ENCODE measurements at places on chromosomes 3 and 15.

GRCh38 chr3:81249540-81250029, 511.9 kb downstream of the GBE1 start:
- DNase-seq, result no peak

- DNase-seq, result no peak
These were observed 253.3 kb downstream of the CLSTN2 start for GRCh38 chr3:140188285-140188684.

DNA sequence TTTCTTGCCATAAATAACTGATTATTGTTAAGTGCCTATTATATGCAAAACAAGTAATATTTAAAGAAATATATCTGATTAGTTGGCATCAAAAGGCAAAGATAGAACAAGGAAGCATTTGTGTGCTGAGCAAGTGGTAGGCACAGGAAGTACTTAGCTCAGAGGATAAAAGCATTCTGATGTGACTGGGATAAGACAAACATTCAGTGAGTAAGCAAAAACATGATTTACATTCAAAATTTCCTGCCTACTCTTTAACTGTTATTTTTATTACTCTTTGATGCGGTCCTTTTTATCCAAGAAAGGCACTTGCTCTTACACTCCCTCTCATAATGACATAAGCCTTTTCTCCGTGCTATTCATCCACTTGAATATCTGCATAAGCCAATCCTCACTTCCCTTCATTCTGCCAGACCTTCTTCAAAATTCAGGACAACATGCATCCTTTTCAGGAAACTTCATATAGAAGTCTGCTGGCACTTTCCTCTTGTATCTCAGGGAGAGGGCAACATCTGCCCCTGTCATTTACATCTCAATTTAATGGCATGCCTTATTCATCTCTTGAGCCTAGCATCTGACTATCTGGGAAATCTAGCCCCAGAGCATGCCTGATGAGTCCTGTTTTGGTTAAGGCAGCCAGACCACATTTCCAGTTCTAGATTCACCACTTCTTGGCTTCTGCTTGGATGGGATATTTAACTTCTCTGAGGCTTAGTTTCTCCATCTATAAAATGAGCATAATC, 478.2 kb upstream of the ROBO2 start:
- DNase-seq, result no peak

- no peak for DNase-seq
These were observed 7.8 kb downstream of the DLEC1 start for GRCh38 chr3:38046821-38047220.

DNA sequence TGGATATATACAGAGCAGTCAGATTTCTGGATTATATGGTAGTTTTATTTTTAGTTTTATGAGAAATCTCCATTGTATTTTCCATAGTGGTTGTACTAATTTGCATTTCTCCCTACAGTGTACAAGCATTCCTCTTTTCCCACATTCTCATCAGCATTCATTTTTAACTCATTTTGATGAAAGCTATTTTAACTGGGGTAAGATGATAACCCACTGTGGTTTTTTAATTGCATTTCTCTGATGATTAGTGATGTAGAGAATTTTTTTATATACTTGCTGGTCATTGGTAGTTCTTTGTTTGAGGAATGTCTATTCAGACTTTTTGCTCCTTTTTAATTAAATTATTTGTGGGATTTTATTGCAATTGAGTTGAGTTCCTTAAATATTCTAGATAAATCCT, 903.6 kb downstream of the DIPK2A start:
- no peak for DNase-seq

DNA sequence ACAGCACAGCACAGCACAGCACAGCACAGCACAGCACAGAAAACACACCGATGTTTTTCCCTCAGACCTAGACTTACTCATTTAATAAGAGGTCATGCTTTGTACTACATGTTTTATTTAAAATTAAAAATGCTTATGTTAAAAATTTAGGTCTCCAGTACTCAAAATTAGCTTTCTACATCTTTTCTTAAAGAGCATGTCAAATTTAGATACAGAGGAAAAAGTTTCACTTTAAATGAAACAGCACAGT, 78.7 kb downstream of the CHAC1 start:
- DNase-seq, result no peak

- no peak for DNase-seq
These were observed 271.3 kb upstream of the TPRG1 start for GRCh38 chr3:188900421-188900951.

DNA sequence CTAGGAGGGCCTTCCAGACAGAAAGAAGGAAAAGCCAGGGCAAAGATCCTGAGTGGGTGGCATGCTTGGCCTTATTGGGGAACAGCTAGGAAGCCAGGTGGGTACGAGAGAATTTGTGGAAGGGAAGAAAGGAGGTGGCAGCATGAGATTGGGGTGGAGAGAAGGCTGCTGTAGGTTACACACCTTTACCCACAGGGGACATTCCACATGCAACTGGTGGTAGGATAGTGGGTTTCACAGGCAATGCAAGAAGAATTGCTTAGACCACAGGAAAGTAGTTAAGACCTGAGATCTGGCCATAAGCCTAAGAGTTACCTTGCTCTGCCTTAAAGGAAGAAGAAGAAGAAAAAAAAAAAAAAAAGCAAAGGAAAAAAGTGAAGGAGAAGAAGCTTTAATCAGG, 19.8 kb downstream of the ANP32A start:
- no peak for DNase-seq

GRCh38 chr3:175957427-175957826, 1098.3 kb downstream of the NAALADL2 start:
- DNase-seq, result no peak

GRCh38 chr3:46162975-46163555, 45.0 kb downstream of the CCR1 start:
- DNase-seq, result no peak

GRCh38 chr3:170740726-170741591, 129.0 kb downstream of the RPL22L1 start:
- DNase-seq, result no peak

DNA sequence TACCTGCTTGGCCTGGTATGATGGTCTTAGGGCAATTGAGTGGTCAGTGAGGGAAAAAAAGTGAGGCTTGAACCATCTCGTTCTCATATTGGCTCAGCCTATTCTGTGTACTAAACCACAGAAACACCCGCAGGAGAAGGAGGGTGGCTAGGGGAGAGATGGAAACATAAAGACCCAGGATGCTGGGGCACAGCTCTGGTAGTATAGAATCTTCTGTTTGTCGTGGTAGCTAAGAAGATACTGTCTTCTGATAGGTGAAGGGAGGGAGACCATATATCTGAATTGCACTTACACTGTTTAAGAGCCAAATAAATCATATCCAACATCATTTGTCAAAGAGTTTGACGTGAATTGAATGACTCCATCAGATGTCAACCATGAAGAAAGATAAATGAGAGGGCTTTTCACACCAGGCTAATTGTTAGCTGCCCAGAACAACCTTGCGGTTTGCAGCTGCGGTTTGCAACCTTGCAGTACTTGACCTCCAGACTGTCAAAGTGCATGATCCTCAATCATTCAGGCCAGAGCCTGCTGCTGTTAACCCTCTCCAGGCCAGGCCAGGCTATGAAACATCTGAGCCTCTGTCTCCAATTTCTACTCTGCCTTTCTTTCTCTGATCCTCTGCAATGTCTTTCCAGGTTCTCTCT, 40.9 kb upstream of the PIK3R4 start:
- no peak for DNase-seq

- no peak for DNase-seq
These were observed 77.7 kb upstream of the GPR149 start for GRCh38 chr3:154507727-154508126.
